T-helper 1 cell (primary cell): ENCODE measurements at places on chromosomes 1 and 21.

DNA sequence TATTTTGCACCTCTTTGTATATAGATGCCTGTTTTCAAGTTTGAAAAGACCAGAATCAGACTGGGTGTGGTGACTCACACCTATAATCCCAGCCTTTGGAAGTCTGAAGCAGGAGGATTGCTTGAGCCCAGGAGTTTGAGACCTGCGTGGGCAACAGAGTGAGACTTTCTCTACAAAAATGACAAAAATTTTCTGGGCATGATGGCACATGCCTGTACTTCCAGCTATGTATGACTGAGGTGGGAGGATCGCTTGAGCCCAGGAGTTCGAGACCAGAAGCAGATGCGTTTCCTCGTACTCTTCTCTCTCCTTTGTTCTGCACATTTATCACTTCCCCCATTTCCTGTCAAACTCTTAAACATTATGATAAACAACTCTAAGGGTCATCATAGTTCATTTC, 310.0 kb upstream of the SNX7 start:
- DNase-seq, result no peak

DNA sequence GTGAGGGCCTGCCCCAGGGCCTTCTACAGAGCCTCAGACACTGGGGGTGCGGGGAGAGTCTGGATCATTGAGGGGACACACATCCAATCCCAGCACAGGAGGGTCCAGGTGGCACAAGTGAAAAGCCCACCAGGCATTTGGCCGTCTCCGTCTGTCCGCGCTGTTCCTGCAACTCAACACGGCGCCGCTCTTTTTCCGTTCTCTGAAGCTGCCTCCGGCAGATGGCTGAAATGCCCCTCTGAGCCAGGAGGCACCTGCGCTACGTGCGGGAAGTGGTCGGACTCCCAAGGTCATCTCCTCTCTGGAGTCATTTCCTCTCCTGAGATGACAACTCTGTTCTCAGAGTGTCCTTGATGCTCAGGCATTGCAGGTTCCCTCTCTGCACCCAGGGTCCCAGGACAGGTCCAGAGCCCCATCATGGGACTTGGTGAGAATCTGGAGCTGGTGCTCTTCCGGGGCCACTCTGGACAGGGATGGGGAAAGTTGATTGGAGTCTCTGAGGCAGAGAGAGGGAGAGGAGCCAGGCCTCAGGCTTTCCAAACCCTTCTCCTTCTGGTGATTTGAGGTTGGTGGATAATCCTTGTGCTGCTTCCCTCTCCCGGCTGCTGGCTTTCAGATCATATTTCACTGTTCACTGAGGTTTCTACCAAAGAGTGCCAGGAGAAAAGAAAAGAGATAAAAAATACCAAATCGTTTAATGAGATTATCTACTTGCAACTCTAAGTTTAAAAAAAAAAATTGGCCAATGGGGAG, 14.0 kb upstream of the MIXL1 start:
- DNase-seq, result no peak

- DNase-seq, result no peak
Measured at GRCh38 chr1:111647736-111648135, 28.1 kb downstream of the RAP1A start.

- DNase-seq, result no peak
Measured at GRCh38 chr1:163981500-163982030, 577.4 kb upstream of the PBX1 start.

GRCh38 chr1:219317762-219318353, 144.2 kb downstream of the LYPLAL1 start:
- DNase-seq, result no peak
